ENCODE measurements at places on chromosomes 3 and 15.
A peak's percentile ranks its signal among the peaks of the same experiment; 100 is the strongest.

DNA sequence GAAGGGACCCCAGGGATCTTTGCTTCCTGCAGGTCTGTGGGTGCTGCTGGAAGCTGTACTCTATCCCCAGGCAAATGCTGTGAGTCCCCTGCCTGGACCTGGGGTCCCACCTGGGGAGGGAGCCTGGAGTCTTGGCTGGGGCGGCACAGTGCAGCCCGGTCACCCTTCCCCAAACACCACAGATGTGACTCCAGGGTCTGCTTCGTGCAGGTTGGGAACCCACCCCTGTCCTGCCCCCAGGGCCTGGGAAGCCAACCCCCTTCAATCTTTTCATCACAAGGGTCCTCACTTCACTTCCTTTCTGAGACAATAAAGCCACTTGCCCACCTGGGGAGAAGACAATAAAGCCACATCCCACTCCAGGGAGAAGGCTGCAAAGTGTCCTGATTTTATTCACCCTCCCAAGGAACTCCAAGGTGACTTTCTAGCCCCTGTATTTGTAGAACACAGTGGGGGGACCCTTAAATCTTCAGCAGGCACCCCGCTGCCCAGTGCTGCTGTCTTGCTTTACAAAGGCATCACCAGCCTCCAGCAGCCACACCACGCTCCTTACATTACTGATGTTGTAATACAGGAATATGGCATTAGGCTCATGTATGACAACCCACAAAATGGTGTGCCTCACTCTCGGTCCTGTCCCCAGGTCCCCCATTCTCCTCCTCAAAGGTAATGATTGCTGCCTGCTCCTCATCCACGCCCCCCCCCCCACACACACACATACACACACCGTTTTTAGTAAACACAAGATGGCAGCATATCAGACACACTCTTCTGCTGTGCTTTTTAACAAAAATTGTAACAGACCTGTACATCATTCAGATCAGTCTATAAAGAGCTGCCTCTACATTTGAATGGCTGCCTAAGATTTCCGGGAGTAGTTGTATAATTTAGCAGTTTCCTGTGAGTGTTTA lies 9.9 kb downstream of the C3orf22 start:
- peak; percentile 51 for DNase-seq

GRCh38 chr3:72517921-72518424 lies 330.3 kb downstream of the SHQ1 start:
- DNase-seq: no peak

DNA sequence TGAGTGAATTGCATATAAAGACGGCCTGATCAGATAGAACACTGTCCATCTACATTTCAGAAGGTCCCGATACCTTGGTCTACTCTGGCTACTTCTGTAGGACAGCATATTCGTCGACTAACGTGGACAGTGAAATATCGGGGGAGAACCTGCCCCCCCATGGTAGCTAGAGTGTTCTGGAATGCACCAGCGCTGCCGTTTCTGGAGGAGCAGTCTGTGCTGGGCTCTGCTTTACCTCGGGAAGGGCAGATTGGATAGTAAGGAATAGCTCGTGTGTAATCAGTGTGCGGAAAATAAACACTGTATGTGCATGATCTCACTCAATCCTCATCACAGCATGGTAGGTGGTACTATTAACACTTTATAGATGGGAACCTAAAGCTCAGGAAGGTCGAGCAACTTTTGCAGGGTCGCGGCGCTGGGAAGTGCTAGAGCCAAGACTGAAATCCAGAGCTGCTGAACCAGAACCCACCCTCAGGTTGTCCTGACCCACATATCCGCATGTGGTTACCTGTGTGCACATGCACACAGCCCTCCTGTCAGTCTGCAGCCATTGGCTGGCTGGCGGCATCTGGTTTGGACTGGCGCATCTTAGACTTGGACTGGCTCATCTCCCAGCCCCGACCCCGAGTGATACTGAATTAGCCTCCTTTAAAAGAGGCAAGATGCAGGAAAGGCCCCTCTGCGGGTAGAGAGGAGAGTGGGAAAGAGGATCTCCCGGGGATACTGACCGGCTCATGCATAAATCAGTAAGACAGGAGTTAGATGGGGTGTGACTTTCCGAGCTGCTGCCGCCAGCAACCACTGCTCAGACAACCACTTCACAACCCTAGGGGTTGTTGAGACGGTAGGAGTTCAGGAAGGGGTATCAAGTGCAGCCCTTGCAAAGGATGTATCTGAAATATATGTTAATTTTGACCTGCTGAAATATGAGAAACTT lies 155.0 kb upstream of the BHLHE40 start:
- DNase-seq: no peak

GRCh38 chr15:63985221-63986184 lies 60.8 kb downstream of the DAPK2 start:
- no peak for DNase-seq

GRCh38 chr3:33174711-33175414 lies 43.7 kb downstream of the SUSD5 start:
- no peak for DNase-seq

- DNase-seq: no peak
Observed at GRCh38 chr15:84653584-84653909, 536 bp downstream of the WDR73 start.

GRCh38 chr15:29569533-29570092 lies 252.7 kb downstream of the TJP1 start:
- DNase-seq: peak; percentile 53

DNA sequence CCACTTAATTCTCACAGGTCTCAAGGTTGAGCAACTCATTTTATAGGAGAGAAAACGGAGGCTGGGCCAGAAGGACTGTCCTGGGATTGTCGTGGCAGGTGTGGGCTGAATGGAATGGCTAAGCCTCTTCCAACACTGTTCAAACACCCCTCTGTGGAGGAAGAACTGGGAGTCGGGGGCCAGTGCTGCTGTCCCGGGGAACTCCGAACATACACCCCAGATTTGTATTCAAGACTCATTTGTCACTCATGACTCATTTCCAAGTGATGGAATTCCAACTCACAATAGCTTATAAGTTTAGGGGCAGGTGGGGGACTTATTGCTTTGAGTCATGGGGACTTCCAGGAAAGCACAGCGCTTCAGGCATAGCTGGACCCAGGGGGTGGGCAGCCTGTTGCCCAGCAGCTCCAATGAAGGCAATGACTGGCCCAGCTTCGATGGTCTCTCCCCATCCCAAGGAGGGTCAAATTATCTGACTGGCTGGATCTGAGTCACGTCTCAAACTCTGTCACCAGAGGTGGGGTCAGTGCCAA lies 72.5 kb downstream of the TM2D3 start:
- DNase-seq: no peak

DNA sequence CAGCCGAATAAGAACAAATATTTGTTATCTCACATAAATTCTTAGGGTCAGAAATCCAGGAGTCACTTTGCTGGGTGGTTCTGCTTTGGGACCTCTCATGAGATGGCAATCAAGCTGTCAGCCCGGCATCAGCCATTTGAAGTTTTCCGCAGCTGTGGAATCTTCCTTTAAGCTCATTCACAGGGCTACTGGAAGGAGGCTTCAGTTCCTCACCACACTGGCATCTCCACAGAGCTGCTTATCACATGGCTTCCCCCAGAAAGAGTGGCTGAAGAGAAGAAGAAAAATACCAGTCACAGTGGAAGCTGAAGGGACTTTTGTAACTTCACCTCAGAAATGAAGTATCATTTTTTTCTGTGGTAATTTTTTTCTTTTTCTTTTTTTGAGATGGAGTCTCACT lies 267.7 kb downstream of the CHL1 start:
- DNase-seq: no peak

Data from H9 (cell line).